ENCODE measurements at places on chromosomes 2 and 18.

GRCh38 chr18:31192086-31192776 lies 29.6 kb upstream of the DSC1 start:
- DNase-seq = no peak

DNA sequence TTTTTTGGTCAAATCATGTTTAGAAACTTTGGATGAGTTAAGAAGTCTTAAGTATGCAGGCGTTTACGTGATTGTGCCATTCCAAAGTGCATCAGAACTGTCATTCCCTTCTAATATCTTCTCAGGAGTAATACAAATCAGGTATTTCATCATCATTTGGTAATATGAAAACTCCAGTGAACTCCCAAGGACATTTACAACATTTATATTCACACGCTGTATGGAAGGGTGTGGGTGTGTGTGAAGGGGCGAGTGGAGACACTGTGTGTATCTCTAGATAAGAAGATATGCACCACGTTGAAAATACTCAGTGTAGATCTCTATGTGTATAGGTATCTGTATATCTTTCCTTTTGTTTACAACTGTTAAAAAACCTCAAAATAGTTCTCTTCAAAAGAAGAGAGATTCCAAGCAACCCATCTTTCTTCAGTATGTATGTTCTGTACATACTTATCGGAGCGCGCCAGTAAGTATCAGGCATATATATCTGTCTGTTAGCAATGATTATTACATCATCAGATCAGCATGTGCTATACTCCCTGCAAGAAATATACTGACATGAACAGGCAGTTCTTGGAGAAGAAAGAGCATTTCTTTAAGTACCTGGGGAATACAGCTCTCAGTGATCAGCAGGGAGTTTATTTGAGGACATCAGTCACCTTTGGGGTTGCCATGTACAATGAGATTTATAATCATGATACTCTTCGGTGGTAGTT lies 29.3 kb downstream of the COX7A2L start:
- no peak for DNase-seq

DNA sequence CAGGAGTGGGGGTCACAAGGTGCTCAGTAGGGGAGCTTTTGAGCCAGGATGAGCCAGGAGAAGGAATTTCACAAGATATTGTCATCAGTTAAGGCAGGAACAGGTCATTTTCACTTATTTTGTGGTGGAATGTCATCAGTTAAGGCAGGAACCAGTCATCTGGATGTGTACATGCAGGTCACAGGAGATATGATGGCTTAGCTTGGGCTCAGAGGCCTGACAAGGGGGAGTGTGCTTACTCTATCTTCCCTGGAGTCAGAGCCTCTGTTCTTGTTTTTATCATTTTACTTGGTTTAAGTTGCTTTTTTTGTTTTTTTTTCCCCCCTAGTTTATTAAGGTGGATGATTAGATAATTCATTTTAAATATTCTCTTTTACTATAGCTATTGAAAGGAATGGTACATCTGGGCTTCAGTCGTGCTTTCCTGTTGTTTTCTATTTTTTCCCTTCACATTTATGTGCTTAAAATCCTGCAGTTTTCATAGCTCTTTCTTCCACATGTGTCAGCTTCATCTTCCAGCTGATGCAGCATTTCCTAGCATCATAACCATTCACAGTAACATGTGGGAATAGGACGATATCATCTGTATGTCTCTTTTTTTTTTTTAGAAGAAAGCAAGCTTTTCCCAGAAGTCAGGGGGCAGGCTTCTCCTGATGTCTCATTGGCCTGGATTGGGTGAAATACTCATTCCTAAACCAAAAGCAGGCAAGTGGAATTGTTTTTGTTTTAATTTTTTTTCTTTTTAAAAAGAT lies 15.4 kb downstream of the ZNF396 start:
- no peak for DNase-seq

GRCh38 chr2:118582058-118582457 lies 265.4 kb downstream of the EN1 start:
- DNase-seq = no peak

DNA sequence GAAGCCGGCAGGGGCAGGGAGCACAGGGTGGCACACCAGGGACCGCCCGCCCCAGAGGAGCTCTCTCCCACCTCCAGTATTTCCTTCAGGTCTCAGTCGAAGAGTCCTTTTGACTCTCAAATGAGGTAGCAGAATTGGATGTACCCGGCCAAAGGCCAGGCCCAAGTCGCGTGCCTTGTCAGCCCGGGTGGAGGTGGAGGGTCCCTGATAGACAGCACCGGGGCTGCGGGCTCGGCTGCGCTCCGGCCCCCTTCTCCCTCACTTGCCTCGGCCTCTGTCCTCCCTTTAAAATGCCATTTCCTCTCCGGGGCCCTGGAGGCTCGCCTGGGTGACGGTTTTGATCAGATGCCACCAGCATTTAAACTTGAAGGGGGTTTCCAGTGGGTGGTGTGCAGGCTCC lies 198.9 kb upstream of the SOX11 start:
- DNase-seq = no peak

DNA sequence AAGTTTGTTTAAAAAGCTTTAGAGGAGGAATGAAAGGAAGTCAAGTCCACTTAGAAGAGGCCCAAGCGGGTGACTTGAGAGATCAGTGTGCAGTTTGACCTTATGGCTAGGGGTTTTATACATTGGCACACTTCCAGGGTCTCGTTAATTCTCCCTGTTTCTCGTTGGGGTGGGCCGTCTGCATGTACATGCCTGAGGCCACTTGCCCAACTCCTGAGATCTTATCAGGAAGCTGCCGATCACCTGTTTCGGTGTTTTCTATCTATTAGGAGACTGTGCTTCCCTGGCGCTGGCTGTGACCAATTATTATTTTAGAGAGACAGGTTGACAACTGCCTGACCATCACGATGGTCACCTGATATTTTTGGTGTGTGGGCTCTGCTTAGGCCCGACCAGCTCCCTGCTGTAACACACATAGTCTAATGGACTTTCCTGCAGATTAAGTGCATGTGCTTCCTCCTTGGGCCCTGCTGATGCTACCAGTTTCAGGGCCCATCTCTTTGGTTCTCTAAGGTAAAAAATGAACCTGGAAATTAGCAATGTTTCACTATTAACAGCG lies 31.0 kb upstream of the MSH6 start:
- no peak for DNase-seq

GRCh38 chr2:190532581-190532980 lies 1.9 kb downstream of the NEMP2 start:
- no peak for DNase-seq

DNA sequence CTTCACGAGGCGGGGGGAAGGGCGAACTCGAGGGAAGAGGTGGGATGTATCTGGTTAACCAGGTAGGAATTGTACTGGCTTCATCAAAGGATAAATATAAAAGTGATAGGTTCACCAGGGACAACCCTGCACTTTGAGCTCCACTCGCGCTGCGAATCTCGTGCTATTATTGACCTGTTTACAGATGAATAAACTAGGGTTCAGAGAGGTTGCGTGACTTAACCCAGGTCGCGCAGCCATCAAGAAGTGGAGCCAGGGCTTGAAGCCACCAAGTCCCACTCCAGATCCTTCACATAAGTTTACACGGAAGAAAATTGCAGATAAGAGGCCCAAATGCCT lies 1.4 kb upstream of the CYP1B1 start:
- DNase-seq = no peak

DNA sequence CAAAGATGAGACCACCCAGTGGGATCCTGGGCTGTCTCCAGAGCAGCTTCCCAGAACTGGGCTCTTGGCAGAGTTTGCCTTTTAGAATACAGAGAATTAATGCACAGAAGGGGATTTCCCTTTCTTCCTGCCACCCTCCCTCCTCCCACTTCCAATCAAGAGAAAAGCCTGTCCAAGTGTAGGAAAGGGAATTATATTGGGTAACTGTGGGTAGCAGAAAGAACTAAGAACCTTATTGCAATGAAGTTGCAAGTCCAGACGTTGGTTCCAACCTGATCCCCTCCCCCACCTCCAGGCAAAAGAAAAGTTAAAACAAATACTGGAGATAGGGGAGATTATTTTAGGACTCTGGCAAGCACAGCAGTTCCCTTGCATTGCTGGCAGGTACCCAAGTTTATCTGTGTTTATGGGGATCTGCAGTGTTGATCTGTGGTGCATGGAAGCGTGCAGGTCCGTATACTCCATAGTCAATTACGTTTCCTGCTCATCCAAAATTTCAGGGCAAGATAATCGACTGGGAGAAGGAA lies 114.3 kb downstream of the PRKCE start:
- DNase-seq = no peak

DNA sequence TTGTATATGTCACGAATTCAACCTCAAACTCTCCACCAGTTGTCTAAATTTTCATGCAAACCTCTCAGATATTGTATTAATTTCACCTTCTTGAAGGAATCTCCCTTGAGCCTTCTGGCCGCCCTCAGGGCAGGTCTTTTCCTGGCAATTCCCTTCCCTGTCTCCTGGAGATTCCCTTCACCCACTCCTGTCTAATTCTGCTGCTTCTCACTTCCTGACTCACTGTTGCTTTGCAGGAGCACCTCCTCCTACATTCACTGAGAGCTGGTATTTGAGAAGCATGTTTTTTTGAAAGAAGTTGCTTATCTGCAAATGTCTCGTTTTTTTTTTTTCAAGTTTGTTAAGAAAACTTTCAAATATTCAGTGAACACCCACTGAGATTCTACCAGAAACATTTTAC lies 79.9 kb upstream of the OTOS start:
- DNase-seq = no peak

DNA sequence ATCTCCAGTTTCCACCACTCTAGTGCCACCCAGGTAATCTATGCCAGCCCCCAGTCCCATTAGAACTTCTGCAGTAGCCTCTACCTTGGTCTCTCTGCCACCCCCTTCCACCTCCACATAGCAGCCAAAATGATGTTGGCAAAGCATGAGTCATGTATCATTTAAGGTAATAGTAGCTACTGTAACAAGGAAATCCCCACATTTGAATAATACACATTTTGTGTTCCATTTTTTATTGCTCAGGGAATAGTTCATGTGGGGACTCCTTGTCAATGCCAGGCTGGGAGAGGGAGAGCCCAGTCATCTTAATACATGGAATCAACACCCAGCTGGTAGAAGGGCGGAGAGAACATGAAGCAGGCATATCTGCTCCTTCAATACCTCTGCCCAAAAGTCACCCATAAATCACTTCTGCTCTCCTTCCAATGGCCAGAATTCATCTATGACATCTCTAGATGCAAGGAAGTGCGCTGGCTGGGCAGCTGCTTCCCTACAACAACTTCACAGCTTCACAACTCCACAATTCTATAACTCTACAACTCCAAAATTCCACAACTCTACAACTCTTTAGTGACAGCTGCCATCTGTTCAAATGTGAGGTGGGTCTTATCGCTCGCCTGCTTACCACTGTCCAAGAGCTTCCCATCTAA lies 70.6 kb upstream of the GLS start:
- DNase-seq = no peak

DNA sequence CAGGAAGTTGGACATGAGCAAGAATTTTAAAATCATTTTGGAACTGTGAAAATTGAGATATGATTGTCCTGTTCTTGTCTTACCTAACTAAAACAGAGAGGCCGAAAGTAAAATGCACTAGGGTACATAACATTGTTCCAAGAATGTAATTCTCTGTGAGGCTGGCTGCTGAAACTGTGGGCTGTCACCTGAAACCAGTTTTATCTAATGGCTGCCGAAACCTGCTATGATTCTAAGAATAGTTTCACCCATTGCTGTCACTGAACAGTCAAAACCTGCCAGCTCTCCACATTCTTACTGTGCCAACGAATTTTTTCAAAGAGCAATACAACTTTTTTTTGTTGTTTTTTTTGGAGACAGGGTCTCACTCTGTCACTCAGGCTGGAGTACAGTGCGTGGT lies 119.3 kb upstream of the ZSWIM2 start:
- DNase-seq = no peak

GRCh38 chr18:63098018-63098981 lies 221.3 kb downstream of the BCL2 start:
- DNase-seq = no peak

DNA sequence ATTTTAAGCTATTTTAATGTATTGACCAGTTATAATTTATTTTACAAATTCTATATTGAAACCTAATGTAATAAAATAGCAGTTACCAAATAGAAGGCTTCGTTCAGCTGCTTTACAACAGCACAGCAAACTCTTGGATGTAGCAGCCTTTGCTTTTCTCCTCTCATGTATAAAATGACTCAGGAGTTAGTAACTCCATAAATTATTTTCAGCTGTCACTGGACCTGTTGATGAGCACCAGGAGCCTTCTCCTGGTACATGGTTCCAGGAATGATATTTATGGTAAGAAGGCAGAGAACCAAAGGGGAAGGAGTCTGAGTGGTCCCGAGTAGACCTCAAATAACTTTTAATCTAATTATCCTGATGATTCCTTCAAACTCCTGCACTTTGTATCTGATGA lies 256.4 kb upstream of the NETO1 start:
- DNase-seq = no peak

- peak; percentile 44 for DNase-seq
These were observed 6.5 kb downstream of the SPR start for GRCh38 chr2:72893594-72894319.

GRCh38 chr18:57983965-57984364 lies 60.1 kb upstream of the NEDD4L start:
- DNase-seq = no peak

GRCh38 chr2:161415034-161415986 lies 787 bp upstream of the TBR1 start:
- no peak for DNase-seq

DNA sequence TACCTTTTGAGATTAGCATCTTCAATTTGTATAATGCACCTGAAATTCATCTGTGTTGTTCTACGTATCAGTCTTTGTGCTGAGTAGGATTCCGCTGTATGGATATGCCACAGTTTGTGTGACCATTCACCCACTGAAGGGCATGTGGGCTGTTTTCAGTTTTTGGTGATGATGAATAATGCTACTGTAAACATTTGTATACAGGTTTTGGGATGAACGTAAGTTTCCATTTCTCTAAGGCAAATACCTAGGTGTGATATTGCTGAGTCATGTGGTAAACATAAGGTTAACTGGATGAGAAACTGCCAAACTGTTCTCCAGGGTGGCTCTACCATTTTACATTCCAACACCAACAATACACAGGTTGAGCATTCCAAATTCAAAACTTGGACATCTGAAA lies 35.1 kb downstream of the CABYR start:
- DNase-seq = no peak

DNA sequence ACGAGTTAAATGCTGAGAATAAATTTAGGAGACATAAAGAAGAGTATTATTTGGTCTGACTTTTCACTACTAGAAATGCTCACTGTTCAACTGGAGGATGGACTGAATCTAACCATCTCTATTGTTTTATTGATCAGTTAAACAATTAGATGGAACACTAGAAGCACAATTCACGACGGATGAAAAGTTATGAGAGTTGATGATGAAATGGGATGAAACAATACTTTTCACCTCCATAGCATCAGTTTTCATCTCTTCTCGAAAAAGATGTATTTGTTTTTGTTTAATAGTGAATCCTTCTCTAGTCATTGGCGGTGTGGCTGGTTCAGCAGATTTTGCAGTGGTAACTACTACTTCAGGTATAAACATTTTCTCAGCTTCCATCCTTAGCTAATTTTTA lies 19.3 kb downstream of the TTN start:
- no peak for DNase-seq

Data from GM19239 (cell line).